ENCODE measurements at places on chromosomes 6 and 20.
A peak's percentile ranks its signal among the peaks of the same experiment; 100 is the strongest.

- no peak for DNase-seq
Observed at GRCh38 chr6:32713241-32713640, 27.9 kb upstream of the HLA-DQA2 start.

- no peak for DNase-seq
Observed at GRCh38 chr6:170423030-170423429, 116.5 kb downstream of the FAM120B start.

GRCh38 chr6:32244946-32245398, 21.1 kb upstream of the NOTCH4 start:
- peak; percentile 87 for DNase-seq

DNA sequence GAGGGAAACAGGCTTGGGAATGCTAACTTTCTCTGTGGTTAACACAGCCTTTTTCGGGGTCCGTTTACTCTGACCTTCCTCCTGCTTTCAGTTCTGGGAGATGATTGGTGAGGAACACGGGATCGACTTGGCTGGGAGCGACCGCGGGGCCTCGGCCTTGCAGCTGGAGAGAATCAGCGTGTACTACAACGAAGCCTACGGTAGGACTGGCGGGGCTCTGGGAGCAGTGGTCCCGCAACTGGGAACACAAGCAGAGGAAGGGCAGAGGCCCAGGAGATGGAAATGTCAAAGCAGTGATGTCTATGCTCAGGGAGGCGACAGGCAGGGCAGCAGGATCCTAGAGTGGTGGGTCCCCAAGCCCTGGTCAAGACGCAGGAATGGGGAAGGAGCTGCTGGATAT, 3.5 kb downstream of the TUBB1 start:
- DNase-seq: no peak

GRCh38 chr20:34622821-34623451, 54.0 kb downstream of the PIGU start:
- DNase-seq: no peak

GRCh38 chr20:42336576-42336975, 718.4 kb upstream of the CHD6 start:
- DNase-seq: no peak

GRCh38 chr20:23966927-23967615, 21.5 kb downstream of the GGTLC1 start:
- DNase-seq: no peak

GRCh38 chr6:34182751-34183531, 37.1 kb upstream of the GRM4 start:
- no peak for DNase-seq

- no peak for DNase-seq
Observed at GRCh38 chr20:34915131-34915530, 38.7 kb downstream of the ACSS2 start.

DNA sequence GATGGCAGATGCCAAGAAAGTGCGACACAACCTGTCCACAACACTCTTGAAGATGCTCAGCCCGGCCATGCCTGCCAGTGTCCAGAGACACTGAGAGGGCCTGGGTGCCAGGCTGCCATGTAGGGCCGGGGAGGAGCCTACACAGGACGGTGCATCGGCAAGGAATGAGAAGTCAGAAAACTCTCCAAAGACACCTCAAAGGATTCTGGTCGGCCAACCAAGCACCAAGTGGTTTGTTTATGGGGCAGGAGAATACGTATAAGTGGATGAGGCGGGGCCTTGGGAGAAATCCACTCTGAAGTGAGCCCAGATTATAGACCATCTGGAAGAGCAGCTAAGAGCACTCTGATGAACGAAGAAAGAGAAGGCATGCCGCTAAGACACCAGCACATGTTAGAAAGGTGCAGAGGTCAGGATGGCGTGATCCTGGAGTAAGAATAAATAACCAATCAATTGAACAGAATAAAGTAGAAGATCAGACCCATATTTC, 120.7 kb upstream of the FOXQ1 start:
- DNase-seq: no peak

- DNase-seq: peak; percentile 38
Observed at GRCh38 chr6:17305219-17306001, 24.2 kb downstream of the RBM24 start.

DNA sequence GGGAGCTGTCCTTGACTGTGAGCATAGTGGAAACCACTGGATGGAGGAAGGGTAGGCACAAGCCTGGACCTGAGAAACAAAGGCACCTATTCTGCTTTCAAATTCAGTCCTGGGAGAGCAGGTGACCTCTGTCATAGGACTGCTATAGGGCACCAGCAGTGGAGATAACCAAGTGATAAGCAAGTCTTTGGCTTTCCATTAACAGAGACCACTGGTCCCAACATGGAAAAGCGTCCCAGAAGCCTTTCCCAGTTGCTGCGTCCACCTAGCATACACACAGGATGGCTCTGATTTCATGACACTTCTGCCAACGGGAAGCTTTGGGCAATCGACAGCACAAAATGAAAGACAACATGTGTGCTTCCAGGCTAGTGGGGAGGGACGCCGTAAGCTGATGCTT, 8.9 kb downstream of the SLC22A3 start:
- no peak for DNase-seq

- DNase-seq: no peak
Observed at GRCh38 chr6:149014631-149015534, 268.1 kb downstream of the UST start.

DNA sequence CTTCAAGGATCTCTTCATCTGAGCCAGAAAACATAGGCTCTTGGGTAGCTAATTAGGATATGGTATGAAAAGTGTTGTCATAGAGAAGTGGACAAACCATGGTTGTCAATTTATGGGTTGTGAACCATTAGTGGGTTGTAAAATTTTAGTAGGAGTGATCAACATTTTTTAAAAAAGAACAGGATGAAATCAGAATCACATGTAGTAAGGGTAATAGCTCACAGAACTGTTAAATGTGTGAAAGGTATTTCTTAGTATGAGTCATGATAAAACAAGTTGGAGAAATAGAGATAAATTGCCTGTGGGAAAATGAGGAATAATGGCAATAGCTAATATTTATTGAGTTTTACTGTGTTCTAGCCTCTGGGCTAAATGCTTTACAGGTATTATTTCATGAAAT, 113.4 kb downstream of the MAP3K4 start:
- DNase-seq: no peak

- peak; percentile 62 for DNase-seq
Observed at GRCh38 chr6:42963855-42964605, 3.5 kb downstream of the GNMT start.

GRCh38 chr20:39829256-39829655, 859.8 kb downstream of the MAFB start:
- DNase-seq: peak; percentile 31
